Muscle of back (tissue), 13 donors: ENCODE measurements at places on chromosomes 13 and 19.
A peak's percentile ranks its signal among the peaks of the same experiment; 100 is the strongest.

DNA sequence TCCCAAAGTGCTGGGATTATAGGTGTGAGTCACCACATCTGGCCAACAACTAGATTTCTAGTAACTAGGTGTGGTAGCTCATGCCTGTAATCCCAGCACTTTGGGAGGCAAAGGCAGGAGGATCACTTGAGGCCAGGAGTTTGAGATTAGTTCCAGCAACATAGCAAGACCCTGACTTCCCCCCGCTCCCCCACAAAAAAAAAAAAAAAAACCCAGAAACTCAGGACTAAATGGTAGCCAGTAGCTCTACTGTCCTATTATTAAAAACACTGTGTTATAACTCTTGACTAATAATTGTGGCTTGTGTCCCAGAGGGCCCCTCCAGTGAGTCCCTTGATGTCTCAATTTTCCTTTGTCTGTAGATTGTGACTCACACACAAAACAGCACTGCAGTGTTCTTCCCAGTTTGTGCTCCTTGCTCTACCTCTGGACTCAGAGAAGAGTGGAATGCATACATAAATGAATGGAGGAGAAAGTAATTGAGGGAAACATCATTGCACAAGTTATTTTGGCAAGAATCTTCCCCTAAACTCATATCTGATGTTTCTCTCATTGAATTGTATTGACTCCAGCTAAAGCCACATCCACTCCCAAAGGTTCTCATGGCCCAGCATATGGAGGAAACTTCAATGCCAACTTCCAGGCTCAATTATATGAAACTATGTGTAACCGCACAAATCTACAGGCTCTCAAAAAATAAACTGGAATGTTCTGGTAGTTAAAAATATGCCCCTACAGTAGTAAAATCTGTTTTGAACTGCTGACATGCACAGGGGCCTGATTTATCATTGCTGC, 8.8 kb downstream of the TPT1 start:
- DNase-seq: peak; percentile 87

DNA sequence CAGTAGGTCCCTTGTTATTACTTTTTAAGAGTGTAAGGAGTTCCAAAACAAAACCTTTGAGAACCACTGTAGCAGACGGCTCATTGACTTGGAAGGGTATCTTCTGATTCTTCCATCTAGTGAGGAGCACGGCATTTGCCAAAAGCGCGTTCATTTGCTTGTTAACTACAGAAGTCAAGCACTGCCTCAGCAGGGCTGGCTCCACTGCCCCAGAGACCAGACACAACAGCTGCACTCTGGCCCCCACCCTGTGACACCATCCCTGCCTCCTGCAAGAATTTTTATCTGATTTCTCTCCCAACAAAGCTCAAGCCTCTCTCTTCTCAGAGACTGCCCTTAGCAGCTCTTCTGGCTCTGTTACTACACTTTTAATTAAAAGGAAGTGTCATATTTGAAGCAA, 20.7 kb upstream of the XPO4 start:
- DNase-seq: peak; percentile 31

- no peak for DNase-seq
These were observed 379.8 kb downstream of the TBC1D4 start for GRCh38 chr13:75102001-75102716.

DNA sequence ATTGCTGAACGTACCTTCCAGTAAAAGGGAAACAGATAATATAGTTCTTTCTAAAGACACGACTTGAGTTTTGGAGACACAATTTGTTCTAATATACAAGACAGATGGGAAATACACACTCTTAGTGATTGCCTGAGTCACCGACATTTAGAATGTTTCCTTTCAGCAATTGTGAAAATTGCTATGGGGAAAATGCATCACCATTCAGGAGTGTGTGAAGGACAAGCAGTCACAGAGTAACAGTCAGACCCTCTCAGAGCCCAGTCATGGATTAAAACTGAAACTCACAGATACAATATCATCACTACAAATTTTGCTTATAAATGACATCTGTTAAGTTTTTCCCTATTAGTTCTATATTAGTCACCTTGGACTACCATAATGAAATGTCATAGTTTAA, 286.1 kb downstream of the SPRY2 start:
- peak; percentile 24 for DNase-seq

- DNase-seq: no peak
These were observed 696.6 kb downstream of the LIG4 start for GRCh38 chr13:107518780-107519179.
